ENCODE measurements at places on chromosomes 5 and 9.

DNA sequence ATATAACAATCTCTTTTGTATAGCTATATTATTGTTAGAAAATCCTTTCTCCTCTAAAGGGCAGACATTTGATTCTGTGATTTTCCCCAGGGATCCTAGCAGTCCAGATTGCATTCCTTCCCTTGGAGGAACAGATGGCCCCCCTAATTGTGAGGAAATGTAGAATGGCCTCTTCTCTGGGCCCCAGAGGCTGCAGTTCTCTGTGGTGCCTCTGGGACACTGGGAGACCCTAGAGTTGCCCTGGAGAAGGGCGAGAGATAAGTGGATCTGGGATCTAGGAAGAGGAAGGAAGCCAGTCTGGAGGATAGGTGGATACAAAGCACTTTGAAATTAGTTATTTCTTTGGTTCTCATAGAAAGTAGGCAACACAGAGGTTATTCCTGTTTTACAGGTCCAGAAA is 1.9 kb upstream of the HINT2 start:
- DNase-seq, result no peak

DNA sequence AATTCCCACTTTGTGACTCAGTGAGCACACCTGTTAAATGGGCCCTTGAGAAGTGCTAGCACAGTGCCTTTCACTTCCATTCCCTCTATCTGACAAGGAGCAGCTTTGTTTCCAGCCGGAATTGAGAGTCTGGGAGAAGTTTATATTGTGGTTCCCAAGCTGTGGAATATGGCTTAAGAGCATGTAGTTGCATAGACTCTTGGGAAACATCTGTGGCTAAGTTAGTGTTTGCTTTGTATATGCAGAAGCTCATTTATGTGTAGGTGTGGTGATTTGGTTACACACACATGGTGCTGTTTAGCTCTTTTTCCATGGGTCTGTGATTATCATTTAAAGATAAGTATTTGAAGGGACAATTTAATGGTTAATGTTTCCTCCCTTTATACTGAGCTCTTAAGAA is 110.5 kb upstream of the HMHB1 start:
- no peak for DNase-seq

- no peak for DNase-seq
Measured at GRCh38 chr5:59795141-59795540, 98.4 kb downstream of the PDE4D start.

DNA sequence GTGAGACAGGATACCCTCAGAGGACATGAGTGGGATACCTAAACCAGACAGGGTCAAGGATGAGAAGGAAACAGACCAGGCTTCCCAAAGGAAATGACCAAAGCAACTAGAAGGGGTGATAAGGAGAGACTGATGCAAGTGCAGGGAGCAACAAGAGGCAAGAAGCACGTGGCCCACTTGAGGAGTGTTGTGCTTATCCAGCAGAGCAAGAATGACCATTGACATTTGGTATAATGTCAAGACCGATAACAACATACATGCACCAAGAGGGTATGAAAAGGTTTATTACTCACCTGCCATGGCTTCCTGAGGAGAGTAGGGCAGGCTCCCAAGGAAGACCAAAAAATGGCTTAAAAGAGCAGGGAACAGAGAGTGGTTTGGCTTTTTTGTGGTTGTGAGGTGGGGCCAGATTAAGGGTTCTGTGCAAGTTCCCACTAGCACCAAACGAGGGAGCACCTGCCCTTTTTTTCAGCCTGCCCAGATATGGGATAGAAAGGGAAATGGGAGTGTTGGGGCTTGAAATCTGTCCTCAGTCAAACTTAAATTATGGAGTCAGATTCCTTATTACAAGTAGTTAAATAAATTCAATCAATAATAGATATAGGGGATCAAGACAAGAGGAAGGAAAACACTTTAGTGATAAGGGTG is 513.6 kb downstream of the RASEF start:
- DNase-seq, result no peak

DNA sequence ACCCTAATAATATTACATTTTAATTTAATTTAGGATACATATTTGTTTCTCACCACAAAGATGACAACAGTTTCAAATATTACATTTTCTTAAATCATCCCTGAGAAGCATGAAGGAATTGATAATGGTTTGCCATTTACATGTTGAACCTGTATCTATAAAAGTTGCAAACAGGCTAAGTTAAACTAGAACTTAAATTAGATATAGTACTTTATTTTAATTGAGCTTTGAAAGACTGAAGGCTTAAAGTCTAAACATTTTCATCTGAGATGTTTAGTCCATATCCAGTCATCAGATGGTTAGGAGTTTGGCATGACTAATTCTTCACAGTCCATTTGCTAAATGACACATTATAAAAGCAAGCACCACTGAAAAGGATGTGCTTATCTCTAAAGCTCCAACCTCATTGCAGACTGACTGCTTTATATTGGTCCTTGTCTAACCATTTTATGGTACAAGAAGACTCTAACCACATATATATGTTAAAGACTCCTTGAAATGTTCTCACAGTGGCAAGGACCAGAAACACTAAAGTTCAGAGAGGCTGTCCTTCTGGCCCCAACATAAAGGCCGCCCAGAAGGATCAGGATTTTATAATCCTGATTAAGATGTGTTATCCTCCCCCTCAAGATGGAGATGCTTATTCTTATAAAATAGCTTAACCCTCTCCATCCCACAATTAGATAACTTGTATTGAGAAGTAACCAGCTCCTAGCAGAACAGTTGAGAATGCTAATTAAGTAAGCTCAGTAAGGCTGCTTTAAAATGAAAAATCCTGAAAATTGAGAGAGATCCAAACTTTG is 25.8 kb downstream of the WNT8A start:
- DNase-seq, result no peak

DNA sequence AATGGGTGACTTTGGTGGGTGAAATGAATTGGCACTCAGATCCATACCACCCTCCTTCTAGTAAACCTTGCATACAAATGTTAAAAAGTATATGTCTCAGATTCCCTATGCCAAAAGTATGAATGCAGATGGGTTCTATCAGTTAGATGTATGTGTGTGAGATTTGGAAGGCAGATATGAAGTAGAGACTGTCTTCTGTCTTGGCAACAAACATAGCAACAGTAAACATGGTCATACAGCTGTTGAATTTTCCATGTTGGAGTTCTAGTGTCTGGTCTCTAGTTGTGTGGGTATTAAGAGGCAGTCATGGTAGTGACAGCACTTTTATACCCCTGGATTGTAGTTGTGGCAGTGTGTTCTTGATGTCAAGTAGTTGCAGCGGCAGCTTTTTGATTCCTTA is 125.6 kb upstream of the PITX1 start:
- no peak for DNase-seq

- peak; percentile 54 for DNase-seq
Measured at GRCh38 chr5:173329491-173330337, 1.5 kb upstream of the STC2 start.

DNA sequence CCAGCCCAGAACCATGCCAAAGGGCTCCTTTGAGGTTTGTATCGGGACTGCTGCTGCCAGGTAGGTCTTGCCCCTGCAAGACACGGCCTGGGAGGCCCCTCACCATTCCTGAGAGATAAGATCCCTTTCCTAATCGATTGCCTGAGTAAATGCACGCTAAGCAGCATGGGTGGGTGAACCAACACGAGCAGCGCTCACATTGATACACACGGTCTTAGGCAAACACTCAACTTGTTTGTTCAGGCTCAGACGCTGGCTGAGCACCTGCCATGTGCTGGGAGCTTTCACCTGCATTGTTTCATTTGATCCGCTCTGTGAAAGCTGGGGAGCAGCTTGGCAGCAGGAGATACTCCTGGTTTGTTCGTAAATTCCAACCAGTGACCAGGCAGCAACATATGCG is 76.9 kb upstream of the NEURL1B start:
- no peak for DNase-seq

DNA sequence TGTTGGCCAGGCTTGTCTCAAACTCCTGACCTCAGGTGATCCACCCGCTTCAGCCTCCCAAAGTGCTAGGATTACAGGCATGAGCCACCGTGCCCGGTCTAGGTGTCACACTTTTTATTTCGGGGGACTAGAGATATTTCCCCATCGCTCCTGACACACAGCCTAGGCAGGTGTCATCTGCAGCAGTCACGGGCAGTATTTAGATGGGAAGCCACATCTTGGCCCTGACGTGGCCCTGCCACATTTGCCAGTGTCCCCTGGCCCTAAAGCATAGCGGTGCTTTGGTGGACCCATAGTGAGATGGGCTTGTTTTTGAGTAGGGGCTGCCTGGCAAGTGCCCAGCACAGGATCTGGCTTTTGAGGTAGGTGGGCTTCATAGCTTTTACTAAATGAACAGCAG is 45.0 kb upstream of the LRRTM2 start:
- DNase-seq, result no peak

GRCh38 chr9:104931256-104931655 is 3.3 kb upstream of the ABCA1 start:
- no peak for DNase-seq

- peak; percentile 81 for DNase-seq
Measured at GRCh38 chr9:135032041-135032835, 55.2 kb upstream of the OLFM1 start.

- peak; percentile 96 for DNase-seq
Measured at GRCh38 chr5:56190497-56190896, 42.6 kb downstream of the ANKRD55 start.

GRCh38 chr9:89543111-89543510 is 45.2 kb upstream of the SEMA4D start:
- no peak for DNase-seq

DNA sequence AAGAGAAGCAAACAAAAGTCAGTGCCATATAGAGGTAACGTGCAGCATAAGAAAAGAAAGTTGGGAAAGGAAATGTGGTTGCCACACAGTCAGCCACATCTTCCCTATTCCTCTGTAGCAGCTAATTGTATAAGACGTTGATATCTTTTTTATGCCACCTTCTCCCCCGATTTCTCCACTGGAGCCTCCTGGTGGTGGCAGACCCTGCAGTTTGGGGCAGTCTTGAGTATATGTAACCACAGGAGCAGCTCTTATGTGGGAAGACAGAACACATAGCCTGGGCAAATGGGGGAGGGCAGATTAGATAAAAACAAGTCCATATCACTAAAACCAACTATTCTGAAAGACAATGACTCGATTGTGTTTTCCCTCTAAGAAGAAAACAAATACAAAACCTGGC is 99.7 kb downstream of the PLCXD3 start:
- no peak for DNase-seq

- no peak for DNase-seq
Measured at GRCh38 chr5:95861864-95862561, 39.5 kb upstream of the GLRX start.

- no peak for DNase-seq
Measured at GRCh38 chr5:9125852-9126251, 420.0 kb downstream of the SEMA5A start.

DNA sequence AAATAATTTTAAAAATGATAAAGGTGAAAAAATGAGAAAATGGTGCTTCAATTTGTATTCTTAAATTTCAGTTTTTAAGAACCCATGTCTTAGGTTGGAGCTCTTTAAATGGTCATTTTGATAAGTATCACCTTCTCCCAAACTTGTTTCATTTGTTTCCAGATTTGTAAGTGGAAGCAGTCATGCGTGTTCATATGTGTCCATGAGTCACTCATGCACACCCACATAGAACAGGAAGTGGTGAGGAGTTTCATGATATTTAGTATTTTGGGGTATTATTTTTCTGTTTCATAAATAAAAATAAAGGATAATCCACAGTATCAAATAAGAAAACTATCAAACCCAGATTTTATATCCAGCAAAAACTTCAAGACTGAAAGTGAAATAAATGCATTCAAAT is 570.4 kb upstream of the ST8SIA4 start:
- no peak for DNase-seq

GRCh38 chr5:108543486-108543885 is 161.6 kb upstream of the FBXL17 start:
- DNase-seq, result no peak

DNA sequence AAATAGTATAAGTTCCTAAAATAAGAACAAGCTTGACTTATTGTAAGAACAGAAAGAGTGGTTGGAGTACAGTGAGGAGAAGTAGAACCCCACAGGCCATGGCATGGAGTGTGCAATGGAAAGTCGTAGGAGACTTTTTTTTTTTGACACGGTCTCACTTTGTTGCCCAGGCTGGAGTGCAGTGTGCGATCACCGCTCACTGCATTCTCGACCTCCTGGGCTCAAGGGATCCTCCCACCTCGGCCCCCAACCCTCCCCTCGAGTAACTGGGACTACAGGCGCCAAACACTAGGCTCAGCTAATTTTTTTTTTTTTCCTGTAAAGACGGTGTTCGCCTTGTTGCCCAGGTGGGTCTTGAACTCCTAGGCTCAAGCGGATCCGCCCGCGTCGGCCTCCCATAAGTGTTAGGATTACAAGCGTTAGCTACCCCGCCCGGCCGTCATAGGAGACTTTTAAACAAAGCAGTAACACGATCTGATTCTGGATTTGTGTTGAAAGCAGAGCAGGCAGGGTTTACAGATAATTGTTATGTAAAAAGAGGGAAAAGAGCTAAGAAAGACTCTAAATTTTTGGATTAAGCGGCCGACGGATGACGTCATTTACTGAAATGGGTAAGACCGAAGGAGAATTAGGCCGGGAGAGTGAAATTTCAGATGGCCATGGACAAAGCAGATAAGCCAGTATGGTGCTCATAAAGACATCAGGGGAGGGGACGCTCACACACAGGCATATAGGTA is 752 bp downstream of the TSTD2 start:
- DNase-seq, result peak; percentile 53

DNA sequence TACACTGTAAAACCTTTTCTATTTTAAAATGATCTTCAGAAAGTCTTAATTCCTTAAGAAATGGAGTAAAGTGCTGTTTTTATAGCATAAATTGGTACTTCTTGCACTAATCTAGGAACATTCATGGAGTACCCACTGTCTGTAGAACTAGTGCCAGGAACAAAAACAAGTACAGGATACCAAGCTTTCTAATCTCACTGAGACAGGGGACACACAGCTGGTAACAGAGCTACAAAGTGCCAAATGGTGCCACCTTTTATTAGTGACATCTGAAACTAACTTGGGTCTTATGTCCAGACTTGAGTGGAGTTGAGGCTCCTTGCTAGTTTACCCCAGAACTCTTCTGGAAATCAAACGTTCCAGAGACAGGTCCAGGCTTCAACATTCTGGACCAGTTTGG is 57.9 kb downstream of the RNF130 start:
- DNase-seq, result no peak

GRCh38 chr9:21801683-21802417 is 586 bp upstream of the MTAP start:
- DNase-seq, result peak; percentile 17

DNA sequence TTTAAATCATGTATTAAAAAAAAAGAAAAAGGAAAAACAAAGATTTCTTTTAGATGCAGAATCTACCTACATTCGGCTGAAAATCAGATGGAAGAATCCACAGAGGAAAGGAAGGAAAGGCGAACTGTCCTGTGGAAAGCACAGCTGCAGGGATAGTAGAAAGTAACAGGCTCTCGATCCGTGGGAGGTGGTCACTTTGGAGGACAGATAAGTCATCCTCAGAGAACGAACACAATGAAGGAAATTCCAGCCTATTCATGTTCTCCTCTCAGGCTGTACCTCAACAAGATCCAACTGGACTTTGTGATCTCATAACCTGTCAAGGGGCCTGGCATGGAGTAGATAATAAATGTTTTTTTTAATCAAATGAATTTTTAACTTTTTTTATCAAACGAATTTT is 72.8 kb downstream of the NR6A1 start:
- DNase-seq, result no peak
